ENCODE measurements at places on chromosomes 12 and 14.

DNA sequence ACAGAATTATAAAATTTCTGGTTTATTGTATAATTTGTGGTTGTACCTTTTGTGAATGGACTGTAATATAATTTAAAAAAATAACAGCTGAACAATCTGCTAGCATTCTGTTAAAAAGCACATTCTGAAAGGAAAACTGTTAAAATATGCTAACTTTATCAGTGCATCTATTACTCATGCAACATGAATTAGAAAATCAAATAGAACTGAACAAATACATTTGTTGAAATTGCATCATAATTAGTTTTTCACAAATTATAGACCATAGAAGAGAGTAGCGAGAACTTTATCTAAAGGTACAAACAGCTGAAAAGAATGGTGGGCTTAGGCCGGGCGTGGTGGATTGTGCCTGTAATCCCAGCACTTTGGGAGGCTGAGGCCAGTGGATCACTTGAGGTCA lies 33.0 kb downstream of the PTPN21 start:
- DNase-seq, result no peak

DNA sequence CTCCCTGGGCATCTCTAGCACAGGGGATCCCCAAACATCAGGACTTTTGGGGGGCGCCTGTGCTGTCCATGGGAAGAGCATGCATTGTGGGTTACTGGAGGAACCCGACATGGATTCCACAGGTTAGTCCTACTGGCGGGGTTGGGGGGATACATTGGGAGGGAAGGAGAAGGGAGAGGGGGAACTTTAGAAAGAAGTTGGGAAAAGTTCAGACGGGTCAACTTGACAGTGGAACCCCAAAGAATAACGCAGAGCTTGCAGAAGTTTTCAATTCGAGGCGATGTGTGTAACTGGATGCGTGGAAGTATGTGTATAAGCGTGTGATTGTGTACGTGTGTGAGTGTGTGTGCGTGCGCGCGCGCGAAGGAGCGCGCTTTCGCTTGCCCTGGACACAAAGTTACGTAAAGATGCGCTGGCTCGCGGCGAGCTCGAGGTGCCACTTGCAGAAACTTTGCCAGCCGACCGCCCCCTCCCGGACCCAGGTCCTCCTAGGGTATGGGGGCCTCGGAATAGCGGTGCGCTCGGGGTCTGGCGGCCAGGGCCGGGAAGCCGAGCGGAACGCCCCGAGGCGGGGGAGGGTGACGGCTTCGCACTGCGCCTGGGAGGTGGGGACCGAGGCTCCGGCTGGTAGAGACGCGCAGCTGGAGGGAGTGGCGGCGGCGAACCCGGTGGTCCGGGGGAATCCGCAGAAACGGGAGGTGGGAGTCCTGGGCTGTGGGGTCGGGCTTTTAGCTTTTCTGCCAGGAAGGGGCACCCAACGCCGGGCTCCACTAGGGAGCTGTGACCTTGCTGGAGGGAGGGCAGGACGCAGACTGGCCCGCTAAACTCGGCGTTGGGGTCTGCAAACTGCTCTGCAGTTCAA lies 669 bp downstream of the RFX4 start:
- DNase-seq, result no peak

DNA sequence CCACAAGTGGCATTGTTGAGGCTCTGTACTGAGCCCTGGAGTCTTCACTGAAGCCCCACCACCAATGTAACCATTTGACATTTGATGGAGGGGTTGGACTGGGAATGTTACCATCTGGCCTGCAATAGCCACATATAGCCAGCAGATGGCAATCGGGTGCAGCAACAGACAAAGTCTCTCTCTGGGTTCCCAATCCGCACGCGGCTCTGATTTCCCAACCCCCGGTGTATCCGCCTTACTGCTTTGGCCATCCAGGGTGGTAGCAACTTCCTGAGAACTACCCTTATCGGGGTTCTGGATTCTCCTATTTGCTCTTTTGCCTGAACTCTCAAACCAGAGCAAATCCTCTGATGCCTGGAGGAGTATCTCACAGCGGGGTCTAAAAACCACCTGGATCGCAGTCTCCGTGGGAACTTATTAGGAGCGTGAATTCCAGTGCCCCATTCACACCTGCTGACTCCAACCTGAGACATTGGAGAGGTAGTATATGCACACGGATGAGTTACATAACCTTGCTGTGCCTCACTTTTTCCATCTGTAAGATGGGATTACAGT lies 14.2 kb downstream of the VRTN start:
- peak; percentile 64 for DNase-seq

GRCh38 chr12:121903202-121903601 lies 14.6 kb downstream of the PSMD9 start:
- DNase-seq, result no peak

- no peak for DNase-seq
Observed at GRCh38 chr14:85359505-85359904, 170.4 kb upstream of the FLRT2 start.

- DNase-seq, result no peak
Observed at GRCh38 chr12:12440784-12441428, 84.0 kb downstream of the BORCS5 start.

DNA sequence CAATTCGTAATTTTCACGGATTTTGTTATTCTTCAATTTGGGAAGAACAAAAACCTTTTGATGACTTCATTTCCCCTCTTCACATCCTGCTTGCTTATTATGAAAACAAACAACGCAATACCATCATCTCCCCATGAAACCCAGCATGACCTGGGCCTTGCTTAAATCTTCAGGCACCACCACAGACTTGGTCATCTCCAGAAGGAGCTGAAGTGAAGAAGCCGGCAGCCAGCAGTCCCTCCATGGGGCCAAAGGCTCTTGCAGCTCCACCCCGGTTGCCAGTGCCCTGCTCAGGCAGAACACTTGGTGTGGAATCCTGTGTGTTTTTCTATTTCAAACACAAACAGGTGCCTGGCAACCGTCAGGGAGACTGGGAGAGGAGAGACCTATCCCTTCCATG lies 982.9 kb upstream of the TMEM132C start:
- no peak for DNase-seq

DNA sequence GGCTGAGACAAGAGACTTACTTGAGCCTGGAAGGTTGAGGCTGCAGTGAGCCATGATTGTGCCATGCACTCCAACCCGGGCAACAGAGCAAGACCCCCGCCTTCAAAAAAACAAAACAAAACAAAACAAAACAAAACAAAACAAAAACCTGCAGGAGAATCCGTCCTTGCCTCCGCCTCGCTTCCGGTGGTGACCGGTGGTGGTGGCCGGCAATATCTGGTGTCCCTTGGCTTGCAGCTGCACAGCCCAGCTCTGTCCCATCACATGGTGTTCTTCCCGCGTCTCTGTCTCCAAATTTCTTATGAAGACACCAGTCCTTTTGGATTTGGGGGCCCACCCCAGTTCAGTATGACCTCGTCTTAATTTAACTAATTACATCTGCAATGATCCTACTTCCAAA lies 10.0 kb downstream of the SMIM41 start:
- DNase-seq, result no peak

DNA sequence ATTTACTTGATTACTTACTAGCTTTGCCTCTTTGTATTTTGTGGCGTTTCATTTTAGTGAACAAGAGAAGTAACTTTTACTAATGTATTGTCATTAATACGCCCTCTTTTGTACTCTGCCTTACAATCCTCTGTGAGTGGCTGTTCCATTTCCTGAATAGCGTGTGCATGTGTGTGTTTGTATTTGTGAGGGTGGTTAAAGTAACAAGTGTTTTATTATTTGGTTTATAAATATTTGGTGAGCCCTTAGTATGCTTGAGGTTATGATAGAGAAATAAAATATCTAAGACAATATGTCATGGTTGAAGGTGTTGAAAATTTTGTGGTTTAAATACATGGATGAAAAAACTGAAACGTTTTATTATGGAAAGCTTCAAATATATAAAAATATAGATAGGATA lies 71.7 kb upstream of the REP15 start:
- DNase-seq, result no peak

- DNase-seq, result no peak
Observed at GRCh38 chr14:95389471-95390011, 69.8 kb upstream of the CLMN start.

DNA sequence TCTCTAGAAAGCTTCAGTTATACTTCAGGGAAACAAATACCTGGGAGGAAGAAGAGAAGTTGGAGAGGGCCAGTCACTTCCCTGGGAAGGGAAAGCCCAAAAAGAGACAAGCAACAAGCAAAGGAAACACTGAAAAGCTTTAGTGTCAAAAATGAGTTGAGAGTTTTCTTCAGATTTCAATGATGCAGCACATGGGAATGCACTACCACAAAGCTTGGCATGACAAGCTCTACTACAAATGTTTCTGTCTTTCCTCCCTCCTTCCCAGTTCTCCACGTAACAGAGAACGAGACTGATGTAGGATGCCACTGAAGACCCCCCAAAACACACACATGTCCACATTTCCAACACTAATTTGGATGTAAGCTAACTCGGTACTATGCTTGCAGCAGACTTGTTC lies 26.8 kb upstream of the ADAMTS20 start:
- DNase-seq, result no peak

All from stimulated activated CD4-positive, alpha-beta T cell treated with anti-CD3 and anti-CD28 coated beads, Interleukin-12 subunit alpha, Interleukin-12 subunit beta, amount 100 ng/mL, for 24 hours (primary cell).